ENCODE measurements at places on chromosomes 7 and 10. TPM values are rescaled to one million over a fixed set of nuclear protein-coding genes. Genes with fewer than 3 reads are reported as not detected.

- DNase-seq = no peak
These were observed 29.7 kb downstream of the STMP1 start for GRCh38 chr7:135692055-135692454.

DNA sequence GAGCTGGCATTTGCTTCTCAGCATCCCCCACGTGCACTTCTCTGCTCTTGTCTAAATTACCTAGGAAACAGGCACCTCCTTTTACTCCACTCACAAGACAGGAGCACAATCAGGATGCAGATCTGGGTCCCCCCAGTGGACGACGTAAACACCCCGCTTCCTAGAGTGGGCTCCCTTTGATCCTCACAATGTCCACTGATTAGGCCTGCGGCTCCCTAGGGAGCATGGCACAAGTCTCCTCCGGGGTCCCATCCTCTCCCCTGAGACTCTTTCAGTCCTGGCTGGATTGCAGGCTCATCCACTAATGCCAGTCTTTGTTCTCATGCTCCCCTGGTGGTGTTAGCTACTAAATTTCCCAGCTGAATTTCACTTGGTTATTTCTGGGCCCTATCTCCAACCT is 98.3 kb downstream of the GLI3 start:
- no peak for DNase-seq

DNA sequence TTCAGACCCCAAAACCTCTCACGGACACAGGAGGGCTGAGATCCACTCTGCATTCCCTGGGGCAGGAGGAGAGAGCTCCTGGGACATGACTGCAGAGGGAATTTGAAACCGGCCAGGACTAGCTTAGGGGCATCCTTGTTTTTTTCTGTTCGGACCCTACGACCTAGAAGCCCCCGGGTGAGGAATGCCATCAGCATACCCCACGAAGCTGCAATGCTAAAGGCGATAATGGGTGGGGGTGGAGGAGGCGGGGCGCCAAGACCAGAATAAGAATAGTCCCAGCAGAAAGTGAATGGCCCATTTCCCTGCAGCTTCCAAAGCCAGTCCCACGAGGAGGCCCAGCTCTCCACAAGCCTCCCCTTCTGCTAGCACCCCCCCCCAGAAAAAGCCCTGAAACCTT is 4.0 kb downstream of the PDGFA start:
- no peak for DNase-seq

The TMEM213 gene
- 0.74 TPM for polyA plus RNA-seq

GRCh38 chr7:28481091-28481926 is 69.0 kb downstream of the CREB5 start:
- DNase-seq = no peak

- DNase-seq = no peak
These were observed 88.4 kb upstream of the RHEB start for GRCh38 chr7:151608031-151608551.

- DNase-seq = no peak
These were observed 20.8 kb downstream of the ADCY1 start for GRCh38 chr7:45594745-45595535.

GRCh38 chr7:1951159-1951536 is 281.1 kb downstream of the ELFN1 start:
- peak; percentile 68 for DNase-seq

GRCh38 chr7:148698397-148699023 is at the start of gene CUL1:
Gene CUL1, plus strand, starts transcription at chr7:148698903. Its CDS starts 31,220 bp downstream, at chr7:148730123.
- peak; percentile 84 for DNase-seq

GRCh38 chr10:10660054-10660453 is 357.6 kb upstream of the CELF2 start:
- no peak for DNase-seq

DNA sequence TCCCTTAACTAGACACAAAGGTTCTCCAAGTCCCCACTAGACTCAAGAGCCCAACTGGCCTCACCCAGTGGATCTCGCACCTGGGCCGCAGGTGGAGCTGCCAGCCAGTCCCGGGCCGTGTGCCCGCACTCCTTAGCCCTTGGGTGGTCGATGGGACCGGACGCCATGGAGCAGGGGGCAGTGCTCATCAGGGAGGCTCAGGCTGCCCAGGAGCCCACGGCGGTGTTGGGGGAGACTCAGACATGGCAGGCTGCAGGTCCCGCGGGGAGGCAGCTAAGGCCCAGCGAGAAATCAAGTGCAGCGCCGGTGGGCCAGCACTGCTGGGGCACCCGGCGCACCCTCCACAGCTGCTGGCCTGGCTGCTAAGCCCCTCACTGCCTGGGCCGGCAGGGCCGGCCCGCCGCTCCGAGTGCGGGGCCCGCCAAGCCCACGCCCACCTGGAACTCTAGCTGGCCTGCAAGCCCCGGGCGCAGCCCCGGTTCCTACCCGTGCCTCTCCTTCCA is 130.5 kb downstream of the RALA start:
- no peak for DNase-seq

- no peak for DNase-seq
These were observed 236.8 kb downstream of the DYNC1I1 start for GRCh38 chr7:96009148-96009547.

DNA sequence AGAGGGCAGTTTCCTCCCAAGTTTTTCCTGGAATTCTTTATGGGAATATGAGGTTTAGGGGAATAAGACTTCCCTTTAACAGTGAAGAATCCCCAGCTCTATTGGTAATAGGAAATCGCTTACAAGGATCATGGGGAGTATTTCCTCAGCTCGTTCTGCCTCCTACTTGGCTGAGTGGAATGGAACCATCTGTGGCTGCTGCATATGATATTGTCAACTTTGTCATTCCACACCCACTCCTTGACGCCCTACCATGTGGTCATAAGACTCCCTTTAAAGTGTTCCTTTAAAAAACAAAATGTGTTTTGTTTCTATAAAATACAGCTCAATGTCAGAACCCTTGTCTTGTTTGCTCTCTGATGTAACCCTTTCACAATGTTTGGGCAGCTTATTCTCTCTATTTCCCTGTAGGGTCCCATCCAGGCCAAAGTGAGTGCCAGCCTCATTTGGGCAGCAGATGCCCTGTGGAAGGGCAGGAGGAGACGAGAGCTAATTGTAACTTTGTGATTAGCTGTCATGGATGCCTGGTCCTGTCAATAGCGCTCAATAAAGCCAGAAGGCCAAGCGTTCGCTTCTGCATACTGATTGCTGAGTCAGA is 33.8 kb upstream of the ATRNL1 start:
- DNase-seq = no peak

The UFSP1 gene
- not detected for polyA plus RNA-seq

DNA sequence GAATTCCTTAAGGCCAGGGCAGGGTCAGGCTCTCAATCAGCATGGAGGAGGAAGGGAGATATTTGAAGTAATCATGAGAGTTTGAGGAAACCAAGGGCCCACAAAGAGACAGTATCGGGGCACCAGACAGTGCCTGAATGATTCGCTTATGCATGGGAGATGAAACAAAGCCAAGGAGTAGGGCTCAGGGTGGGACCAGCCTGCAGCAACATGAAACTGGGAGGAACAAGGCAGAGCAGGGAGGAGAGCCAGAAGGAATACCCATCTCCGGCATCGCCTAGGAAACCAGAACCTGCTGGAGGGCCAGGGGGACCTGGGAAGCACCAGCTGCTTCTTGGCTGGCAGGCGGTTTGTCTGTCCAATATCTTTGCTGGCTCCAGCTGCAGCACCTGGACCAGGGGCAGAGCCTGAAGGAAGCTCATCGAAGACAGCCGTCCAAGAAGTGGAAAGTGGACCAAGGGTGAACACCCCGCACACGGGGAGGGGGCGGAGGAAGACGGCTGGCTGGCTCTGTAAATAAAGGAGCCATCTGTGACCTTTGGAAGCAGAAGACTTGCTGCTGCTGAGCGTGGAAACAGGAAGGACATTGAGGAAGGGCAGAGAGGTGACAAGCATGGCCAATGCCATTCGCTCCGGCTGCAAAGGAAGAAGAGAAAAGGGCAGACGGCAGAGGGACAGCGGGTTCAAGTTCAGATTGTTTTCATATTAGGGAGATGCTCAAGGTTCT is 34.4 kb upstream of the ECHDC3 start:
- no peak for DNase-seq

The HECW1 gene
- not detected for polyA plus RNA-seq

DNA sequence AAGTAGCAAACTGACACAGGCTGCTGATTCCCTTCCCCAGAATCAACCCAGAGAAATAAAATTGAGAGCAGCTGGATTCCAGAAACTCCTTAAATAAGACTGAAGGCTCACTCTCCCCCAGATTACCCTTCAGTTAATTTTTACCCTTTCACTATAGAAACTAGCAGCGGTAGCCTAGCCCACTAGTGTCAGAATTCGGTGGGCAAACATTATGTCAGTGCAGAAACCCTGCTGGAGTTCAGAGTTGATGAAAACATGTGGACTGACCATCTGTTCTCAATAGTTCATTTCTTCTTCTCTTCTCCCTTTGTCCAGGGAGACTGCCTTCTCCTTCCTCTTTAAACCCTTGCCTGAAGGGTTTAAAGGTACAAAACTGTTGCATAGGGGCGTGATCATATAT is 100.1 kb downstream of the PODXL start:
- DNase-seq = no peak

The DRGX gene
- not detected for polyA plus RNA-seq

The ADAM12 gene
- 0.07 TPM for polyA plus RNA-seq

The ZNF467 gene
- not detected for polyA plus RNA-seq

GRCh38 chr7:116957874-116958273 is 4.6 kb downstream of the ST7 start:
- DNase-seq = no peak

The SPDYE16 gene
- 0.07 TPM for polyA plus RNA-seq

GRCh38 chr10:125011926-125012705 is 70.2 kb downstream of the ZRANB1 start:
- DNase-seq = no peak

The RNF32 gene
- polyA plus RNA-seq = 0.32 TPM

The SHH gene
- not detected for polyA plus RNA-seq

The SFRP5 gene
- polyA plus RNA-seq = not detected

The AKR1C2 gene
- not detected for polyA plus RNA-seq

The PDAP1 gene
- 20.7 TPM for polyA plus RNA-seq

The COL17A1 gene
- polyA plus RNA-seq = not detected

DNA sequence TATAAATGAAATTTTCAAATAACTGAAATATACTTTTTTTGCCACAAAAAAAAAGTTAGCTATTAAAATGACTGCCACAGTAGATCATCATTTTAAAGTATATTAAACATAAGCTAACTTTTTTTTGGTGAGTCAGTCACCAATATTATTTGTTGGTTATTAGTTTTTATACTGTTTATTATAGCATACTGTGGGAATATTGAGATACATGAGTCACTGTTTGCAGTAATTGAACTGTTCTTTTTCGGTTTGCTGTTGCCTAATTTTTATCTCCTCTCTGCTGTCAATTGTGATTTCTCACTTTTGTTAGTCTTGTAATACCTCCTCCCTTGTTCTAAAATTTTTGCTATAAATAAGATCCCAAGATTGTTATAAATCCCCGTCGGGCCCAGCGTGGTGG is 45.7 kb downstream of the BTAF1 start:
- DNase-seq = no peak

The C10orf53 gene
- not detected for polyA plus RNA-seq

GRCh38 chr7:31192986-31193385 is 140.9 kb downstream of the ADCYAP1R1 start:
- no peak for DNase-seq

DNA sequence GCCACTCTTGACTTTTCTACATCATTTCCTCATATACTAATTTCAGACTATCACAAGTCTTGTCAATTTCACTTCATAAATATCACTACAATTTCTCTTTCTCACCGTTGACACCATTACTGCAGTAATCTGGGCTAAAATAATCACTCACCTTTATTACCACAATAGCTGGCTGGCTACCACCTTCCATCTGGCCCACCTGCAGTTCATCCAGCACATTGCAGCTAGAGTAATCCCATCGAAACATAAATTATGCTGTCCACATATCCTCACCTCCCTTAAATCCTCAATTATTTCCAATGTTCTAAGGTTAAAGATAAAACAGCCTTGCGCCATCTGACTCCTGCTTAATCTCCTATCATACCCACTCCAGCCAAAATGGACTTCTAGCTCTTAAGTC is 16.0 kb downstream of the DGKB start:
- no peak for DNase-seq

DNA sequence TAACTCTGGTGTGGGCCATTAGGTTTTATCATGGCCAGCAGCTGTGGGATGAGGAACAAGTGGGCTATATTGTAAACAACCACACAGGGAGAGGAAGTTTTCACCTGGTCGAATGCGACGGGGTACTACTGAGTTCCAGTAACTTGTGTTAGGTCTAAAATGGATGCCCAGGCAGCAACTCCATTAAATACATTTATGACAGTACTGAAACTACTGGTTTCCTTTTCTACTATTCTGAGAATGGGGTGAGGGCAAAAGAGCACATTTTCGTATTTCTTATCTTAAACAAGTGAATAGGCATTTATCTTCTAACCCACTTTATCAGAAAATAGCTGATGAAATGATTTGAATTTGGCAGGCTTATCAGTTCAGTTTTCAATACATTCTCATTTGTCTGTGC is 109.7 kb downstream of the C1GALT1 start:
- no peak for DNase-seq

- DNase-seq = no peak
These were observed 29.9 kb upstream of the PBLD start for GRCh38 chr10:68362590-68362989.

The TAS2R3 gene
- polyA plus RNA-seq = not detected

- no peak for DNase-seq
These were observed 138.1 kb downstream of the ADAM22 start for GRCh38 chr7:88071994-88072714.

DNA sequence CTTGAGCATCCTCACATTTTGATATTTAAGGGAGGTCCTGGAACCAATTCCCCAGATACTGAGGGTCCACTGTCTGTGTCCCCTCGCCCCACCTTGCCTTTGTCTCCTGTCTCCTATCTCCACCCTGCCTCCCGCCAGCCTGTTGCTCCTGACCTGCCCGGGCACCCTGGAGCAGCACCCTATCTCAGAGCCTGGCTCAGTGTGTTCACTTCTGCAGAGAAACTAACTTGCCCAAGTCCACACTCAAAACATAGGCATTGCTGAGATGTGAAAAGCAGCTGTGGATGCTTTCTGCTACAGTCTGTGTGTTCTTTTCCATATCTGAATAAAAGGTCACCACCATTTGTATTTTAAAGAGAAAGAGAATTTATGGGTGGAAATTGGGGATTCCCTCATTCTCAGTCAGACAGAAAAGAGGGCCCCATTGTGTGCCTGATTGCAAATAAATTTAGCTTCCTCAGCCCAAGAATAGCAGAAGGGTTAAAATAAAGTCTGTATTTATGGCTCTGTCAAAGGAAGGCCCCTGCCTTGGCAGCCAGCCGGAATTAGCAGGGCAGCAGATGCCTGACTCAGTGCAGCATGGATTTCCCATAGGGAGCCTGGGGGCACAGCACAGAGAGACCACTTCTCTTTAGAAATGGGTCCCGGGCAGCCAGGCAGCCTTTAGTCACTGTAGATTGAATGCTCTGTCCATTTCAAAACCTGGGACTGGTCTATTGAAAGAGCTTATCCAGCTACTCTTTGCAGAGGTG is 161.3 kb downstream of the EGFR start:
- no peak for DNase-seq

DNA sequence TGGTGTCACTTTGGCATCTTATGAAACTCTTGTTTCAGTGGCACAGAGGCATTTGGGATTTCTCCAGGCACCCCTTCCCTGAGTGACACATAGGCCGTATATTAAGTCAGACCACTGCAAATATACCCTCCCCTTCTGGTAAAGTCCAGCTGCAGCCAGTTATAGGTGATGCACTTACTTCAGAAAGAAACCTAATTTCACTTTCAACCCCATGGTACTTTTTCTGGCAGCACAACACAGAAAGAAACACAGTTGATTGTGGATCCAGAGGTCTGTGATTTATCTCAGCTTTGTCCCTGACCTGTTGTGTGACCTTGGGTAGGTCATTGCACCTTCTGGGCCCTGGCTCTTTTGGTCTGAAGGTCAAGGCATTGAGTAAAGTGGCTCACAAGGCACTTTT is 173.2 kb downstream of the BUB3 start:
- no peak for DNase-seq

All from immature natural killer cell (primary cell).